ENCODE measurements at places on chromosomes 3 and 15.

DNA sequence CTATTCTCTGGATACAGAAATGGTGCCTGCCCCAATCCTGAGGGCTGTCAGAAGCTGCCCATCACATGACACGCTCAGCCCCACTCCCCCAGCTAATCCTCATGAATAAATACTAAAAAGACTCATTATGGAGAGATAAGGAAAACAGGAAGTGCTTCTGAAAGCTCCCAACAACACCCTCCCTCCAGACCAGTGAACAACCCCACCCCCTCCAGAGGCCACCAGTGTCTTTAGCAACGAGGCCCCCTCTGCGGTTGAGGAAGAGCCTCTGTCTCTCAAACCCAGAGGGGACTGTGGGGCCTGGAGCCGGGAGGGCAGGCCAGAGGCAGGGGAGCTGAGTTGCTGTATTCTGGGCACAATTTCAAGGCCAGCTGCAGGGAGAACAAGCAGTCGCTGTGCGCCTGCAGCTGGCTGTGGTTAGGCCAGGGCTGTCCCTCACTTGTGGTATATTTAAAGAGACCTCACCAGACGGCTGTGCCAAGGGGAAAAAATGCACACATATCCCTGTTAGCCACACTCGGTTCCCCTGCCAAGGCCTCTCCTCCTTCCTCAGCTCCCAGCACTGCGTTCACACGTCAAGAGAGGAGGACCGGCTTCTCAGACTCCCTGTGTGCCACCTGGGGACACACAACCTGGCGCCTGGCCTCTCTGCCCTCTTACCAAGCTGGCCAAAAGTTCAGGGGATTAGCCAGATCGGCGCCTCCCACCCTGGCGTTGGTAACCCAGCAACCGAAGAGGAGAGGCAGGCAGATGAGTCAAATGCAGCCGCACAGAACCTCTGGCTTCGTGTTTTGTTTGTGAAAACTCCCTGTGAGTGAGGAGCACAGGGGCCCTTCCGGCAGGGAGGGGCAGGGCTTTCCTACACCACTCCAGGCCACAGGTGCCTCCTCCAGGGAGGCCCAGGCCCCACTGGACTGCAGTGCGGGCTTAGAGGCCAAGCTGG lies 101.2 kb upstream of the ETV5 start:
- DNase-seq: peak; percentile 81

GRCh38 chr3:167798443-167798842 lies 62.9 kb downstream of the SERPINI1 start:
- DNase-seq: no peak

GRCh38 chr3:157233923-157234322 lies 74.0 kb upstream of the CCNL1 start:
- DNase-seq: no peak

DNA sequence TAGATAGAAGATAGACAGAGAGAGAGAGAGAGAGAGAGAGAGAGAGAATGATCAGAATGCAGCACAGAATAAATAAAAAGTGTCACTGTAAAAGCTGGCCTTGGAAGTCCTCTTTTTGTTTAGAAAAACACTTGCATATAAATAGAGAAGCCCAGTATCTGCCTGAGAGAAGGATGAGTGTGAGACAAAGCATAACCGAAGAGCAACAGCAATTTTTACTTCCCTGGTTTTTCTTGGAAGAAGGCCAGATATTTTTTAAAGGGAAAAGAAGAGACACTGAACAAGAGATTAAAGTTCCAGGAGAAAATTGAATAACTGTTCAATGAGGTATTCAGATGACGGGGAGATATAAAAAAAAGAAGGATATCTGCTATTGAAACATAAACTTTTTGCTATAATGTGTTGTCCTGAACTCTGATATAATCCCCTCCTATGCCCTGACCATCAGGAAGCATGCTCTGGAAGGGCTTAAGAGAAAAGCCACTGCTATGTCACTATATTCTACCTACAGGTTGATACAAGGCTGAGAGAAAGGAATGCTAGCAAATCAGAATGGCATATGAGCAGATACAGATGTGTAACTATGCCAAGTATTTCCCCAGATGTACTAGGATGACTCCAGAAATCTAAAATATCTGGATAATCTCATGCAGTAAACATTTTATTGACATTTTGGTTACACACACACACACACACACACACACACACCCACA lies 358.9 kb downstream of the RBMS3 start:
- DNase-seq: no peak

DNA sequence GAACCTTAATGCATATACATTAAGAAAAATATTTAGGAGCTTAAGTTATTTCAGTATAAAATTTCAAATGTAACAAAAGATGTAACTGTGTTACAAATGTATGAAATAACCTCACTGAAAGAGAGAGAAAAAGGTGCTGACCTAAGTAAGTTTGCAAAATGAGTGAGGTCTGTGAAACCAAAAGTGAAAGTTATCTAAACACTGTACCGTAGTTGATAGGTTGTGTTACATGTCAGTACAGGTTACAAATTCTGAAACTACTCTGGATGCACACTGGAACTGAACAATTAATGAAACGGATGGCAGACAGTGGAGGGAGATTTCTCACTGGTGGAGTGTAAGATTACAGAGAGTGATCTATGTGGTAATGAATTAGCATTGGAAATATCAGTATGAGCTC lies 420.7 kb downstream of the ZNF385D start:
- no peak for DNase-seq

GRCh38 chr3:64808061-64808460 lies 120.3 kb upstream of the ADAMTS9 start:
- DNase-seq: no peak

DNA sequence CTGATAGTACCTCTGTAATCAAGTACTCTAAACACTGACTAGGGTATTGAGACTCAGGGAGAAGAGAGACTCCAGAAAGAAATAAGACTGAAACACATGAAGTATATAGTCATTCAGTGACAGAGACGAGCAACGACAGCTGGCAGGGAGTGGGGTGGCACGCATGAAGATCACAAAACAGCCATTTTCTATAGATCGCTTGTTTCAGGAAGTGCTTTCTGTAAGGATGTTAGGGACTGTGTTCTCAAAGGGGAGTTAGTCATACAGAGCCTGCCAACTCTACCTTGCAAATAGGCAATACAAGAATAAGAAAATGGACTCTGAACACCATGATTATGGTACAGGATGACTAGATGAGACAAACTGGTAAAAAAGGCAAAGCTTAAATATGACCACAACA lies 139.5 kb downstream of the TBL1XR1 start:
- no peak for DNase-seq

DNA sequence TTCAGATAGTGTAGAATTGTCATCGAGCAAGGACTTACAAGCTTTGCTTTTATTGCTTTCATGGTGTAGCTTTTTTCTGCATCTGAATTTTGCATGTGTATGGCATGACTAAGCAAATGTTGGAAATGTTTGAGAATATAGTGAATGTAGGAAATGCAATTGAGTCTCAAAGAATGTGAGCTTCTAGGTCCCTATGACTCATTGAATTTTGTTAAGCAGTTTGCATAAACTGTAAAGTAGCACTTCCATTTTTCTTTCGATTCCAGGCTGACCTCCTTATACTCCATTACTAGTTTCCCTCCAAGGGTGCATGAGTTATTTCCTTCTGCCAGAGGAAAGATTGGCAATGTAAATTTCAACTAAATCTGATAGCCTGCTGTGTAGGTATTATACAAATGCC lies 619.2 kb downstream of the DIPK2A start:
- DNase-seq: no peak

- no peak for DNase-seq
These were observed 29.7 kb upstream of the POLG start for GRCh38 chr15:89364341-89364740.

- DNase-seq: no peak
These were observed 330.5 kb upstream of the CTDSPL start for GRCh38 chr3:37531066-37531720.

GRCh38 chr3:190122198-190122771 lies 1.6 kb upstream of the P3H2 start:
- no peak for DNase-seq

GRCh38 chr3:25153561-25153960 lies 274.5 kb upstream of the RARB start:
- no peak for DNase-seq

DNA sequence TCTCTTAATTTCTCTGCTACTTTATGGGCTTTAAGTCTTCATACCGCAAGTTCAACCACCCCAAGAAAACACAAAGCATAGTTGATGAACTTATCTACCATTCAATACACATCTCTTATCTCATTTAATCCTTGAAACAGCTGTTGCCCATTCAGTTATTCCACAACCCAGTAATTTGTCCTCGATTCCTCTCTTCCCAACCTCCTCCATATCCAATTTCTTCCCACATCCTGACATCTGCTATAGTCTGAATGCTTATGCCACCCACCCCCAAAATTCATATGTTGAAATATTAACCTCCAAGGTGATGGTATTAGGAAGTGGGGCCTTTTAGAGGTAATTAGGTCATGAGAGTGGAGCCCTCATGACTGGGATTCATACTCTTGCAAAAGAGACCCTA lies 345.4 kb downstream of the ERC2 start:
- no peak for DNase-seq

- DNase-seq: no peak
These were observed 30.9 kb downstream of the CDC25A start for GRCh38 chr3:48157202-48157840.

DNA sequence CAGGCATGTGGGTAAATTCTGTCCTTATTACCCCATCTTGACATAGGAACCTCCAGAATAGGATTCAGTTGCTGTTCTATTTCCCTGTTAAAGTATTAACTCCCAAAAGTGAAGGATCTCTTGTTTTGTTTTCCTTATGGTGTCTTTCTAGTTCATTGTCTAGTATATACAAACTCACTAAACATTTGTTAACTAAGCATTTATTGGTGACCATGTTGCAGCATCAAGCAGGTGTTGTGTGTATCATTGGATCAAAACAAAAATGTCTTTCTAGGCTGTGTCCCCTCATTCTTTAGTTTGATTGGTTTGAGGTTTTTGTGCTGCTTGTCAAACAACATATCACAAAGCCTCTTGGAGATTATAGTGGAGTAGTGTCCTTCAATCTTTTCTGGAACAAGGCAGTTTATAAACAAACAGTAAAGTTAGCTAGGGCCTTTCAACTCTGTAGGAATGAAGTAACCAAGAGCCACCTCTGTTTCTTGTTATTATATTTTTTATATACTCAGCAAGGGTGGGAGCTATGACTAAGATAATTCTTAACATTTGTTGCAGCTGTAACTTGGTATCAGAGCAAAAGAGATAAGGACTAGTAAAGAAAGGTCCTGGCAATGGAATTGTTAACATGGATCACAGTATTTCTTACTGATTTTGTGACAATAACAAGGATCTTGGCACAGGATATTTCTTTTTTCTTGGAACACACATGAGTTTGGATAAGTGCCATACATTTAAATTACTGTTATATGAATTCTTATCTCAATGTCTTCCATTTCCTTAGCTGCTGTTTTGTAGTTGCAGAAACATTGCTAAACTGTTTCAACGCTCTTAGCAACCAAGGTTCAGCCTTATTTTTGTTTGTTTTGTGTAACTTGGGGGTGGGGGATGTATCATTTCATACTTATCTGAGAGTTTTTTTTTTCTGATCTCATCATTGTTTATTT lies 49.3 kb downstream of the TMOD3 start:
- peak; percentile 20 for DNase-seq
